Skeletal muscle cell (primary cell): ENCODE measurements at places on chromosomes 7 and 10.

DNA sequence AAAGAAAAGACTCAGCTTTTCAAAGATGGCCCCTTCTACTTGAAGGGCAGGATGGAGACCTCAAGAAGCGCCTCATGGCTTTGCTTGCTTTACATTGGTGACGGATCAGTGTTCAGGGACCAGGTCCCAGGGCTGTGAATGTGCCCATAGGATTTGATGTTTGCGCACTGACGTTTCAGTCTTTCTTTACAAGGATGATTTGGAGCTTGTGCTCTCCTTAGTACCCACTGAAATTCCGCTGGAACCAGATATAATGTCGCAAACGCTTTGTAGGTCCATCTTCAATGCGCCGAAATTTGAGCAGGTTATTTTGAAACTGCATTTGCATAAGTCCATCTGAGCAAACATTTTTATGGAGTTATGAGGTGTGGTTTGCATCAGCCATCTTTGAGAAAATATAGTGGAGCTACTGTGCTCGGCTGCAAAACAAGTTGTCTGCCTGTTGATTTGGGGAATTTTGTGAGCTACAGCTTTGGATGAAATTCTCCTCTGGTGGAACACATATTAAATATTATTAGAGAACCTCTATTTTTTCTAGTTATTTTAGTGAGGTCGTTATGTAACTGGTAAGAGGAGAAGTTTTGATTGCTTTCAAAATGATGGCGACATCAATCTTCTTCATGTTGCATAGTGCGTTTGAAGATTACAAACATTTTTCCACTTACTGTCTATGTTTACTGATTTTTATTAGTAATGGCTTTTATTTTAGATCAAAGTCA, 2.4 kb downstream of the RBM20 start:
- DNase-seq, result no peak

DNA sequence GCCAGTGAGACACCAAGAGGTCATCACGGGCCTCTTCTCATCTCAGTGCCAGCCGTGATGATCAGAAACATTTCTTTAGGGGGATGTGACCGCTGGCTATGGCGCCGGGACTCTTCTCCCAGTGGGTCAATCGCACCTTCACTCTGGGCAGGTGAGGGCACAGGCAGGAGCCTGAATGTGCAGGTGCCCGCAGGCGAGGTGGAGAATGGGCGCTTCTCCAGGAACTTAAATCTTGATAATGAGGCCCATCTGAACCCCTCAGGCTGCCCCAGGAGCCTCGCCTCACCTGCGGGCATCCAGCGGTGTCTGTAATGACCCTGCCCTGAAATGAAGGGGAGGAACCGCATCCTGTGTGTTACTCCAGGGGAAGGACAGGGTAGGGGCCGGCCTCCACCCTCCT, 204.7 kb downstream of the ADARB2 start:
- no peak for DNase-seq

GRCh38 chr10:91742229-91742628, 56.0 kb upstream of the TNKS2 start:
- no peak for DNase-seq

- no peak for DNase-seq
These were observed 84.7 kb downstream of the MMRN2 start for GRCh38 chr10:86872757-86873156.

- DNase-seq, result no peak
These were observed 111.7 kb upstream of the LYZL1 start for GRCh38 chr10:29176845-29177832.

GRCh38 chr10:48461623-48462481, 143.0 kb downstream of the ARHGAP22 start:
- DNase-seq, result no peak

- no peak for DNase-seq
These were observed 609.9 kb downstream of the DNAJB9 start for GRCh38 chr7:109179601-109180000.
